Neural cell (in vitro differentiated cells): ENCODE measurements at places on chromosomes 7 and 10. TPM values are rescaled to one million over a fixed set of nuclear protein-coding genes. Genes with fewer than 3 reads are reported as not detected.

The DENND10 gene
- 81.6 and 83.3 TPM in 2 replicates for polyA plus RNA-seq

The PTF1A gene
- not detected in 2 replicates for polyA plus RNA-seq

The IDI2 gene
- 0.24 TPM in 1 of 2 replicates, not detected in the other for polyA plus RNA-seq

The LDB3 gene
- polyA plus RNA-seq = 0.12 TPM in 1 of 2 replicates, not detected in the other

The MSMB gene
- not detected in 2 replicates for polyA plus RNA-seq

The TSPAN13 gene
- polyA plus RNA-seq = 281 and 315 TPM in 2 replicates

The LMTK2 gene
- polyA plus RNA-seq = 11.9 and 12.3 TPM in 2 replicates

The PRLHR gene
- 0.20 TPM in 1 of 2 replicates, not detected in the other for polyA plus RNA-seq

The EN2 gene
- polyA plus RNA-seq = not detected in 2 replicates

The KCNK18 gene
- not detected in 2 replicates for polyA plus RNA-seq

The SPDYE2 gene
- polyA plus RNA-seq = not detected in 2 replicates

The NPFFR1 gene
- 0.07 TPM in 1 of 2 replicates, not detected in the other for polyA plus RNA-seq

The NXPH1 gene
- polyA plus RNA-seq = 15.9 and 24.9 TPM in 2 replicates

The GPR15LG gene
- not detected in 2 replicates for polyA plus RNA-seq

The CELF2 gene
- polyA plus RNA-seq = 49.9 and 55.5 TPM in 2 replicates

The CACNB2 gene
- 14.3 and 16.4 TPM in 2 replicates for polyA plus RNA-seq

The TUBAL3 gene
- polyA plus RNA-seq = not detected in 2 replicates

The DIP2C gene
- 24.1 and 25.6 TPM in 2 replicates for polyA plus RNA-seq

The CACNA2D1 gene
- polyA plus RNA-seq = 6.7 and 7.0 TPM in 2 replicates

The ACHE gene
- 12.2 and 14.3 TPM in 2 replicates for polyA plus RNA-seq

The CLEC5A gene
- polyA plus RNA-seq = not detected in 2 replicates

The JAKMIP3 gene
- polyA plus RNA-seq = 5.1 and 6.3 TPM in 2 replicates

The TIMM23B gene
- 11.7 and 12.1 TPM in 2 replicates for polyA plus RNA-seq

The DOCK1 gene
- polyA plus RNA-seq = 0.88 and 2.7 TPM in 2 replicates

The TRIM73 gene
- polyA plus RNA-seq = 15.2 and 21.0 TPM in 2 replicates

The PON1 gene
- polyA plus RNA-seq = 0.25 TPM in 1 of 2 replicates, not detected in the other

The RBP3 gene
- polyA plus RNA-seq = not detected in 2 replicates

The KLLN gene
- 0.30 and 0.77 TPM in 2 replicates for polyA plus RNA-seq

The SPAM1 gene
- polyA plus RNA-seq = not detected in 2 replicates

The CDH23 gene
- 6.6 and 8.7 TPM in 2 replicates for polyA plus RNA-seq

The TLX1 gene
- polyA plus RNA-seq = not detected in 2 replicates

The PNLIP gene
- not detected in 2 replicates for polyA plus RNA-seq

The PRF1 gene
- polyA plus RNA-seq = not detected in 2 replicates

The POMZP3 gene
- polyA plus RNA-seq = 1.4 and 7.0 TPM in 2 replicates

The C10orf88 gene
- polyA plus RNA-seq = 23.7 and 25.8 TPM in 2 replicates

The DOCK4 gene
- polyA plus RNA-seq = 24.3 and 28.1 TPM in 2 replicates

The ITGA8 gene
- polyA plus RNA-seq = 0.11 TPM in 1 of 2 replicates, not detected in the other

The AKR1C2 gene
- 162 and 170 TPM in 2 replicates for polyA plus RNA-seq

The CCL24 gene
- polyA plus RNA-seq = not detected in 2 replicates

The SFTPA1 gene
- polyA plus RNA-seq = not detected in 2 replicates

The GSDME gene
- 42.9 and 47.4 TPM in 2 replicates for polyA plus RNA-seq

The SLC39A12 gene
- not detected in 2 replicates for polyA plus RNA-seq

The SUV39H2 gene
- 19.4 and 34.5 TPM in 2 replicates for polyA plus RNA-seq

The CYP3A4 gene
- polyA plus RNA-seq = not detected in 2 replicates

The ZC3HAV1L gene
- polyA plus RNA-seq = not detected in 2 replicates
